ENCODE measurements at places on chromosomes 6 and 20.

DNA sequence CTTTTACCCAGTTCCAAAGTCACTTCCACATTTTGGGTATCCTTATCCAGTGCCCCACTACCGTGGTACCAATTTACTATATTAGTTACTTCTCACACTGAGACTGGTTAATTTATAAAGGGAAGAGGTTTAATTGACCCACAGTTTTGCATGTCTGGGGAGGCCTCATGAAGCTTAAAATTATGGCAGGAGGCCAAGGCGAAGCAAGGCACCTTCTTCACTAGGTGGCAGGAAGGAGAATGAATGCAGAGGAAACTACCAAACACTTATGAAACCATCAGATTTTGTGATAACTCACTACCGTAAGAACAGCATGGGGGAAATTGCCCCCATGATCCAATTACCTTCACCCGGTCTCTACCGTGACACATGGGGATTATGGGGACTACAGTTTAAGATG lies 106.7 kb upstream of the SAMD5 start:
- no peak for DNase-seq

GRCh38 chr20:45095805-45096238 lies 5.1 kb downstream of the KCNS1 start:
- peak; percentile 16 for DNase-seq

DNA sequence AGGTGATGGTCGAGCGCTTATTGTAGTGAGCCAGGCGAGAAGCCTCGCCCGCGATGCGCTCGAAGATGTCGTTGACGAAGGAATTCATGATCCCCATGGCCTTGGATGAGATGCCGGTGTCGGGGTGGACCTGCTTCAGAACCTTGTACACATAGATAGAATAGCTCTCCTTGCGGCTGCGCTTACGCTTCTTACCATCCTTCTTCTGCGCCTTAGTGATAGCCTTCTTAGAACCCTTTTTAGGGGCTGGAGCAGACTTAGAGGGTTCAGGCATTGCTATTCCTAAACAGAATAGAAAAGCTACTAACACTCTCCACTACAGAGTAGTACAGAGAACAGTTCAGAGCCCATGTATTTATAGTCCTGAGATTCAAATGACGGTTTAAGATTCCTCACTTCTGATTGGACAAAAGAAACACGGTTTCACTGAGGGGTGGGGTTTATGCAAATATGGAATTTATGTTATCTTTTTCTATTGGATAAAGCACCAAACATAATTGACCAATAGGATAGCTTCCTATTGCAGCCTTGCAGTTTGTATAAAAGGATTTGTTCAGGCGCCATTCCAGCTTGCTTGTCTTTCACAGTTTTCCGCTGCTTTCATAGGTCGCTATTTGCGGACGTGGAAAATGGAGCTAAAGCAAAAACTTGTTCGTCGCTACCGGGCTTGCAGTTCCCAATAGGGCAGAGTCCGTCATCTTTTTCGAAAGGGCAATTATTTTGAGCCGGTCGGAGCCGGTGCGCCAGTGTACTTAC lies 43.7 kb upstream of the HFE start:
- peak; percentile 59 for DNase-seq

DNA sequence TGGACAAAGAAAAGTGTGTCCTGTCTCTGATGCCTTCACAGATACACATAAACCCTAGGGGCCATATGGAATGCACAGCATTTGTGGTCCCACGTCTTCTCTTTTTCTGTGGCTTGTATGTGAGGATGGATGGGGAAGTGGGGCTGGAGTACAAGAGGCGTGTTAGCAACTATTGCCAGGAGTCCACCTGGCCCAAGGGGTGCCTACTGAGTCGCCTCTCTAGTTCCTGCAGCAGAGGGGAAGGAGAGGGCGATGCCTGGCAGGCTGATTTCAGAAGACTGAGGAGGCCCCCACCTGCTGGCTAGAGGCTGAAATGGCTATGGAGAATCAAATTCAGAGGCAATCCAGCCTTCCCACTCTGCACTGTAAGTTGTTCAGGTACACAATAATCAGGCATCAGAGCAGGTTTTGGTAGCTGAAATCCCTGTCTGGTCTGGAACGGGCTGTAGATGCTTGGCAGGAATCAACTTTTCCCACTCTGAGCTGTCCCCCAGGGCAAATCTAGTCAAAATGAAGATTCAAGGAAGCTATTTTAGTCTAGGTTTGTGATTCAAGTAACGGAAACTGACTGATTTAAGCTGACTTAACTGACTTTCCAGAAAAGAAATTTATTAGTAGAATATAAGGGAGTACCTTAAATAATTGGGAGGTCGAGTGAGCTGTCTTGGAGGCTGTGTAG lies 14.9 kb upstream of the PPARD start:
- no peak for DNase-seq

- DNase-seq = no peak
Observed at GRCh38 chr6:35984701-35985100, 39.7 kb downstream of the SLC26A8 start.

GRCh38 chr6:119961450-119961849 lies 611.9 kb upstream of the MAN1A1 start:
- no peak for DNase-seq

DNA sequence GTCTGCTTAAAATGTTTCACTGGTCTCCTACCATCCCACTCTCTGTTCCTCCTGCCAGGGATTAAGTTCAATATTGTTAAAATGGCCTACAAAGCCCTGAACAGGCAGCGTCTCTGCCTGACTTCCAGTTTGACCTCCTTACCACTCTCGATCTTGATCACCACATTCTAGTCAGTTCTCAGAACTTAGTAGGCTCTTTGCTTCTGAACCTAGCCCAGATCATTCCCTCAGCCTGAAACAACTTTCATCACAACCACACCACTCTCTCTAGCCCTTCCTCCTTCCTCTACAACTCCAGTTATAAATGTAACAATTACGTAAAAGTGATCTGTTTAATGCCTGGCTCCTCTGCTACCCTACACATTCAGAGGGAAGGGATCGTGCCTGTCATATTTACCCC lies 53.3 kb downstream of the ATG5 start:
- no peak for DNase-seq
